ENCODE measurements at places on chromosomes 7 and 10.

- DNase-seq = no peak
Observed at GRCh38 chr10:91355998-91356397, 54.1 kb upstream of the HECTD2 start.

- no peak for DNase-seq
Observed at GRCh38 chr7:15462721-15463389, 99.0 kb downstream of the AGMO start.

- no peak for DNase-seq
Observed at GRCh38 chr10:95831515-95831914, 75.6 kb downstream of the ENTPD1 start.

GRCh38 chr10:5630112-5630436, 36.3 kb downstream of the ASB13 start:
- no peak for DNase-seq

DNA sequence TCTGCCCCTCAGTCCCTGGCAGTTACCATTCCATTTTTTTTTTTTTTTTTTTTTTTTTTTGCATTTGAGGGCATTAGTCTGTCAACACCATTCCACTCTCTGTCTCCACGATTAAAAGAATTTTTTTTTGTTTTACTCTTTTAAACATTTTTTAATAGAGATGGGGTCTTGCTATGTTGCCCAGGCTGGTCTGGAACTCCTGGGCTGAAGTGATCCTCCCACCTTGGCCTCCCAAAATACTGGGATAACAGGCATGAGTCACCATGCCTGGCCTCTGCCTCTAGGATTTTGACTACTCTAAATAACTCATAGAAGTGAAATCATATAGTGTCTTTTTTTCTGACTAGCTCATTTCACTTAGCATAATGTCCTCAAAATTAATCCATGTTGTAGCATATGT, 16.5 kb upstream of the CLDN3 start:
- no peak for DNase-seq
